ENCODE measurements at places on chromosomes 4 and X.

DNA sequence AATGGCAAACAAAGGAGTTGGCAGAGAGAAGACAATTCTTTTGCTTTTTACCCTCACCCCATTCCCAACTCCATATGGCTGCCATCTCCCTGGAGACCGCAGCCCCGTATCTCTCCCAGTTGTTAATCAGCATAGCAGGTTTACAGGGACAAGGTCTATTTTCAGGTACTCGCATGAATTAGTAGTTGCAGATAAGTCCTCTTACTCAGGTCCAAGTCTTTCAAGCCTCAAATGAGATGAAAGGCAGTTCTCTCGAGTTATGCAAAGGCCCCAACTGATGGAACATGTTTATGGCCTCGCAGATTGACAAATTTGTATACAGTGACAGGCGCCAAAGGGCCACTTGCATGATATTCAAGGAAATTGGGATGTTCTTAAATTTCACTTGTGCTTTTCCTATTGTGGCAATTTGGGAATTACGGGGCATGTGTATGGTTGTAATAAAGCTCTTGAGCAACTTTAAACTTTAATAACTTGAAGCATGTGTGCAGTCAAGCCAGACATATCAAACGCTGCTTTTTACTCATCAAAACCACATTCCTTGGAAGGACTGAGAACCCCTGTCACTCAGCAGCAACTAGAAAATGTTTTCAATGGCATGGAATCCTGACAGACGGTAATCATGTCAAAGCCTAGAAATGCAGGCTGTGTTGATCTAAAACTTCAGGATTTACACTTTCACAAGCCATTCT is 45.1 kb downstream of the KDR start:
- DNase-seq: no peak

DNA sequence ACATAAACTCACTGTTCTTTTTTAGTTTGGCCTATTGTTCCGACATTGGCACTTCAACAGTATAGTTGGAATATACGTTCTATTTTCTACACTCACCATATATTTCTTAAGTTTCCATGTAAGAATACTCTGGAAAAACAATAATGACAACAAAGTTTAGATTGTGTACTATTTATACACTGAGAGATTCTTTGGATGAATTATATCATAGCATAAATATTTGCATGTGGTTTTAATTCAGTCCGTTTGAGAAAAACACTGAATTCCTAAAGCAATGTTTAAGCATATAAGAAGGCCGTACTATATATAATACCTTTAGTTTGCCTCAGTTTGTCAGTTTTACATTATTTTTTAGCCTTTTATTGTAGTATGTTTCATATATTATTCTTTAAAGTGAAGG is 82.4 kb downstream of the RAP1GDS1 start:
- DNase-seq: no peak

- DNase-seq: no peak
Observed at GRCh38 chrX:132199941-132200340, 19.3 kb downstream of the RAP2C start.

DNA sequence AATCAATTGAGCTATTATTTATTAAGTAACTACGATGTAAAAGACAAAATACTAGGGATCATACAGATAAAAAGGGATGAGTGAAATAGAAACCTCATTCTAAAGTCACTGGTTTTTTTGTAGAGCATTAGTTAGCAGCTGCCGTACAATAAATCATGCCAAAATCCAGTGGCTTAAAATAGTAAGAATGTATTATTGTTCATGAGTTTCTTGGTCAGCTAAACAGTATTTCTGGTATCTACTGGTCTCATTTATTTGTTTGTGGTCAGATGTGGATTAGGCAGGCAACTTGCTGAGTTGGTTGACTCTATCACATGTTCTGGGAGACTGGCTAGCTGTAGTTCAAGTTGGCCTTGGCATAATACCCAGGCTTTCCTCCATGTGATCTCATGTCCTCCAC is 667.3 kb downstream of the GALNTL6 start:
- no peak for DNase-seq

- DNase-seq: no peak
Observed at GRCh38 chr4:99841129-99841528, 24.5 kb downstream of the DAPP1 start.

GRCh38 chrX:149682031-149682430 is 29.8 kb upstream of the MAGEA11 start:
- no peak for DNase-seq

DNA sequence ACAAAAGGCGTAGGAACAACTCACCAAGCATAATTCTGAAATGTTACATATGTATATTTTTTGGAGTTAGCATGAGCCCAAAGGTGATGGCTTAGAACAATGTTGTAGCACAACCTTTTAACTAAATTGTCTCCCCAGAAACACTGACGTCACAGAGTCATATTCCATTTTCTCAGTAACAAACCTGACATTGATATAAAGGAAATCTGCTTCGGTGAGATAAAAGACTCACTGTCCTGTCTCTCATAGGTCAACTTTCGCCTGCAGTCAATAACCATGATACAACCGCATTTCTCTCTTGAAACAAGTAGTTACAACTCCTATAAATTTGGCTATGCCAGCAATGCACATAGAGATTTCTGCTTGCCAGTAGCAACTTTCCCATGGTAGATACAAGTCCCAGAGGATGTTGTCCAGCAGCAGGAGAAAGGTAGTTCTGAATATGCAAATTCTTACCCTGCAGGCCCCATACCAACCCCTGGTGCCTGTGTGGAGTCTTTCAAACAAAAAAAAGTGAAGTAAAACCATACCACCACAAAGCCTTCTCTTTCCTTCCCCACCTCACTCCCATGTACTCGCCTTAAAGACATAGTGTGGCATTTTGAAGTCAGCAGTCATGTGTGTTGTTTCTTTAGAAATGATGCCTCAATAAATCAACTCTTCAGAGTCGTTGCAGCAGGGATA is 47.9 kb downstream of the MTM1 start:
- DNase-seq: peak; percentile 4

GRCh38 chr4:48853604-48854394 is 22.9 kb downstream of the OCIAD1 start:
- DNase-seq: no peak

- DNase-seq: no peak
Observed at GRCh38 chr4:122606364-122607043, 14.4 kb downstream of the IL21 start.

DNA sequence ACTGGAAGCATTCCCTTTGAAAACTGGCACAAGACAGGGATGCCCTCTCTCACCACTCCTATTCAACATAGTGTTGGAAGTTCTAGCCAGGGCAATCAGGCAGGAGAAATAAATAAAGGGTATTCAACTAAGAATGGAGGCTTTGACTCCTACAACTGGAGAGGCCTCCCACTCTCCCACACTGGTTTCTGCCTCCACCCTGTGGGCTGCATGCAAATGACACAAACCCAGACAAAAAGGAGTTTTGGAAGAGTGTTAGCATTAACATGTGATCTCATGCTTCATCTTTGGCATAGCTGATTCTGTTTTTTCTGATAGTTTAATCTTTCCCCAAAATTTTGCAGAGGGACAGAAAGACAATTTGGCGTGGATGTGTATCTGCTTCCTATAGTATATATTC is 80.8 kb upstream of the IQCM start:
- DNase-seq: no peak

- no peak for DNase-seq
Observed at GRCh38 chr4:101083131-101083530, 264.2 kb downstream of the PPP3CA start.

DNA sequence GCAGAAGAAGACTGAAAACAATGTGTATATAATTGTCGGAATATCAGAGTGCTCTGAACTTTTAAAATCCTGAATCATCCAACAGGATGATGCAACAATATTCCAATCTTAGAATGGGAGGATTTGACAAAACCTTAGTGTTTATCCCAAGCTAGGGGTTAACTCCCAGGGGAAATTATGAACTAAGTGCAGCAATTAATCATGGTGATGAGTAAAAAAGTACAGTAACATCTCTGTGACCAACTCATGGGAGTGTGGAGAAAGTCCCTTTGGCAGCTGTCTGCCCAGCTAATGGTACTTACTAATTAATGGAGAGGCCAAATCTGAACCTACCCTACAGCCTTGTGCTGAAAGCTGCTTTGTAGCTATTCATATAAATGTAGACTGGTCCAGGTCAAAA is 257.6 kb upstream of the DDX53 start:
- no peak for DNase-seq

- DNase-seq: no peak
Observed at GRCh38 chrX:10086676-10087075, 70.1 kb upstream of the CLCN4 start.

DNA sequence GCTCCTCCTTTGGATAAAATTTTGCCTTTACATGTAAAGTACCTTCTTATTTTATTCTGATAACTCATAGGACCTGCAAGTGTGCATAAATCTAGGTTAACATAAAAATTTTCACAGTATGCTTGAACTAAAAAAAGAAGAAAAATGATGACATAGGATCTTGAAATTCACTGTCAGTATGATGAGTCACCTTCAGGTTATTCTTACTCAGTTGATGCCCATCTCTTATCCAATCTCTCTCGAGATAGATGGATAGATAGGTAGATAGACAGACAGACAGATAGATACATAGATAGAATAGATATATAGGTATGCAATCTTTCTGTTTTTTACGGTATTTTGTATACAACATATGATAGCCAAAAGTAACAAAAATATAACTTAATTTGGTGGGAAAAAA is 485.5 kb downstream of the NAF1 start:
- no peak for DNase-seq

DNA sequence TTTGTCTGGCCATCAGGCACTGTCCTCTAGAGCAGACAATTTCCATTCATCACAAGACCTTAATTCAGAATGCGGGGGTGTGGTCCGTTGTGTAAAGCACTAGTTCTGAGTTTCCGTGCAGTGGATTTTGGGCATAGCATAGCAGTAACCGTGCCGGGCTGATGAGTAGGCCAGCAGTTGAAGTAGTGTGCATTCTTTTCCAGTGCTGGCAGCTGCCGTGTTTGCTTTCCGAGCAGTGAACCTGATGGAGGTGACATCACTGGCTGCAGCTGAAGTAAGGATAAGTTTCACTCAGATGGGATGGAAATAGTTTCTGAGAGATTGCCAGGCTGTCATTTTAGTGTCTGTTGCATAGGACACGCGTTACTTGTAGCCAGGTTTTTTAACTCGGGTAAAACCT is 107.0 kb upstream of the STIM2 start:
- no peak for DNase-seq

DNA sequence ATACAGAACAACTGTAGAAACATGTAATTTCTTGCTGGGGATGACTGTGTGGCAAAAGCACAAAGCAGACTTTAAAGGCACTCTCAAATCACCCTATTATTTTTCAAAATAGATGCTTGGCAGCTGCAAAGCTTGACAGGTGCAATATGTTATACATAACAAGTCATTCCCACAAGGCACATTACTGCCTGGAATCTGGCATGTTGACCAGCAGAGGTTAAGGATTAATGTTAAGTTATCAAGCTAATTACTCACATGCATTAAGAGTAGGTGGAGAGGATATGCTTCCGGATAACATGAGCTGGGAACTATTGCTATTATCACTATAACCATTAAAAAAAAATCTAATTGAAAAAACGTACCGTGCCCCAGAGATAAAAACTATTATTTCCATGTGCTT is 17.8 kb downstream of the ANOS1 start:
- no peak for DNase-seq

DNA sequence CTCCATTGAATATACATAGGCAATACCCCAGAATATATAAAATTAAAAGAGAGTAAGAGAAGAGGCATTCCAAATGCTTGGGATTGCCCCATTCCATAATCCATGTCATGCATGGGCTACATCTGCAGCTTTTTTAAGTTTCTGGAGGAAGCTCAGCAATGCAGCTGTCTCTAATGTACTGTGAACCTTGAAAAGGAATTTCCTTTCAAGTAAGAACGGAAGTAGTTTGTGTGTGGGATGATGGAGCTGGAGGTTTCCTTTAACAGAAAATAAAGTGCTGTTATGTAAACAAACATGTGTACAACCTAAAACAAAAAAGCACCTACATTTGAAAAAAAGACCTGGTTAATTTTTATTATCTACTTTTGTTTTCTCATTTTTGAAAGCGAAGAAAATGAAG is 303.5 kb downstream of the BMPR1B start:
- DNase-seq: no peak

DNA sequence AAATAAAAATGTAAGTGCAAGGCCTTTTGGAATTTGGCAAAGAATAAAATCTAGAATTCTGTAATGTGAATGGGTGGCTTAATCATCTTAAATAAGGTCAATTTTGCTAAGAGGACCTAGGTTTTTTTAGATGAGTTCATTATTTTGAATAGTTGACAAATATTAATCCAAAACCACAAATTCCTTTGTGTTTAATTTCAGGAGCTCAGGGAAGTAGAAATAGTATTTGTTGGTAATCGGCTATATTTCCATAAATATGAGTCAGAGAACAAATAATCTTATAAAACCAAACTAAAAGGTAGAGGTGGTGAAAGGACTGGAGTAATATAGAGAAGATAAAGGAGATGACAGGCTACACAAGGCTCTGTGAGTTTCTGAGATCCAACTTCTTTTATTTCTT is 190.4 kb upstream of the TLL1 start:
- no peak for DNase-seq

DNA sequence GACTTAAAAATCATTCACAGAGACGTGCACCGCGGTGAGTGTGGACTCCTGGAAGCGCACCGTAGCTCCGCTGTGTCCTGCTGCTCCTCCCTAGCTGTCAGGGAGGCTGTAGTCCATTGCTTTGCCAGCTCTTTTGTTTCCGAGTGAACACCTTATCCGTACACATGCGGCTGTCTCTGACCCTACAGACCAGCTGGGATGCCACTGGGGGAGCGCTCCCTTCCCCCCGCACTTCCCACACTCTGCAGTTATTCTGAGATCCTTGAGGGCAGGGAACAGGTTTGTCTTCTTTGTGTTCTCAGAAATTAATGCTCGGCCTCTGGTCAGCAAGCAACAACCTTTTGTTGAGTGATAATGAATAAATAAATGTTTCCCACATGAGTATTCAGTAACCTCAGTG is 33.7 kb upstream of the MSANTD1 start:
- no peak for DNase-seq

DNA sequence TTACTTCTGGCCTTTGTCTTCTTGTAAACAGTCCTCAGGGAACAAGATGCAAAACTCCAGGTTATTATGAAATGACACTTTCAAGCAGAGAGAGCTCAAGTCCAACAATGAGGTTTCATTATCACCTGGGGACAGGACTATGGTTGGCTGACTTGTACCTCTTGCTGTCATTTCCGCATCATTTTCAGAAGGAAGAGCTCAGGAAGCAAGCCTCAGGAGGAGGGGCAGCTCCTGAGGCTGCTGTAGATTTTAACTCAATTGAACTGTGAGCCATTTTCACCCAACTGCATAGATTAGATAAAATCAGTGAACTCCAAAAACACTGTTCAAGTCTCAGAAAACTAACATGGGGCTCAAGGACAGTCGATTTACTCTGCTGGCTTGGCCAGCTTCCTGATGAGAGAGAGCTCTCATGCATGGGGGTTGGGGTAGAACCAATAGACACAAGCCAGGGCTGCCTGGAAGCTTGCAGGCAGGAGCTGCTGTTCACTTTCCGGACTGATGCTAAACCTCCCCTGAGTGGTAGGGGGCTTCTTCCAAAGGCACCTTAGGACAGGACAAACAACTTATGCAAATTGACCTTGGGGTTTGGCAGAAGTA is 23.6 kb downstream of the TMEM255A start:
- DNase-seq: no peak
